ENCODE measurements at places on chromosomes 5 and 9.

GRCh38 chr9:89386797-89387196 lies 68.5 kb downstream of the SECISBP2 start:
- no peak for DNase-seq

DNA sequence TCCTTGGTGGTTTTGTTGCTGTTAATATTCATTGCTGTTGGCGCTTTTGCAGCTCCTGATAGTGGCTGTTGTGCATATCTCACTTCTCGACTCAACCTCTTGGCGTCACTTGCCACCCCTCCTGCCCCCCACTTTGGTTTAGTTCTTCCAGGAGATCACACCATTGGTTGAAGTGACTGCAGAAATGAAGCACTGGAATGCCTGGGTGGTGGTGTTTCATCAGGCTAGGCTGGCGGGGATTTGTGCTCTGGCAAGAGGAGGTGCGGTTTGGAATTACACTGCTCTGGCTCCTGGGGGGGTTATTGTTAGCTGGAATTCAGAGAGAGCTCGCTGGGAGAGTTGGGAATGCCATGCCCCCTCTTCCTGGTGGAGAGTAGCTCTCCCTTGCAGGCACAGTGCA lies 11.5 kb downstream of the PRRC2B start:
- DNase-seq = peak; percentile 80

DNA sequence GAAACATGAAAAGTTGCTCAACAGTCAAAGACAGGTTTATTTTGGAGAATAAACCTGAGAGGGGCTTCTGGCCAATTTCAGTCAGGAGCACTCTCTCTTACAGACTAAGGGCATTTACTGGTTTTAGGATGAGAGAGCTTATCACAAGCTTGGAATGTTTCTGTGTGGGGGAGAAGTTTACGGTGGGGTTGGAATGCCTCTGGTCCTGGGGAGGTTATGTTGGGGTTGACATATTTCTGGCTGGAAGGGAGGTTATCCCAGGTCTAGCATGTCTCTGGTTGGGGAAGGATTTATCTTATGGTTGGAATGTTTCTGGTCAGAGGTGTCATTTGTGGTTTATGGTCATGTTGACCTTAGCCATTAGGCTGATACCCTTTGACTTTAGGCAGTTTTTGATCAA lies 1867.3 kb downstream of the EFNA5 start:
- no peak for DNase-seq

DNA sequence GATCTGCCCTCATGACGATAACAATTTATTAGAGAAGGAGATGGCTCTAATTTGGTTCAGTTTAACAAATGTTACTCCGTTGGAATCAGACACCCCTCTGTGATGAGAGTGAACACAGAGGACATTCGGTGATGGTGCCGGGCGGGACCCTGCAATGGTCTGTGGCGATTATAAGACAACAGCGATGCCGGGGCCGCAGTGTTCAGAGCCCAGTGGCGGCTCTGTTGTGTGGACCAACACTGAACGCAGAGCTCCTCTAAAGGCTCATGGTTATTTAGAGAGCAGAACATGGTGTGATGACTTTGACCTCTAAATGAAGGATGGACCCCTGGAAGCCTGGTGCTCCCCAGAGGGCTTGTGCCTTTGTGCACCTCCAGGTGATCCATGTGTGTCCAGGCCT lies 21.2 kb downstream of the UBE2QL1 start:
- no peak for DNase-seq

DNA sequence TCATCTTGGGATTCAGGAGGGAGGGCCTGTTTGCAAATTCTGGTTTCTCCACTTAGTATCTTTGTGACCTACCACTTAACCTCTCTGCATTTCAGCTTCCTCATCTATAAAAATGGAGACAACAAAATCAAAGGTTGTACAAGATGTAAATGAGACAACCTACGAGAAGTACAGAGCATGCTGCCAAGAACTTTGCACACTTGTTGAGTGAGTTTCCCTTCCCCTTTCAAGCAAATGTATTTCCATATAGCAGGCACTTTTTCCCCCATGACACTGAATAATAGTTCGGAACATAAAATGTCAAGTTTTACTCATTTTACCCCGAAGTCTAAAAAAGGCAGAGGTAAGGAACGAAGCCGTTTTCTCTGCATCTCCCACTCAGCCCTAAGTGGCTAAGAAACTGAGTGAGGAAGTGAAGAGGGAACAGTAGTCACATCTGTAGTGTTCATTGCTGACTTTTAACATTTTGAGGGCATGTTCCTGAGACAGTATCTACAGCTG lies 159.0 kb downstream of the TLE1 start:
- DNase-seq = no peak

DNA sequence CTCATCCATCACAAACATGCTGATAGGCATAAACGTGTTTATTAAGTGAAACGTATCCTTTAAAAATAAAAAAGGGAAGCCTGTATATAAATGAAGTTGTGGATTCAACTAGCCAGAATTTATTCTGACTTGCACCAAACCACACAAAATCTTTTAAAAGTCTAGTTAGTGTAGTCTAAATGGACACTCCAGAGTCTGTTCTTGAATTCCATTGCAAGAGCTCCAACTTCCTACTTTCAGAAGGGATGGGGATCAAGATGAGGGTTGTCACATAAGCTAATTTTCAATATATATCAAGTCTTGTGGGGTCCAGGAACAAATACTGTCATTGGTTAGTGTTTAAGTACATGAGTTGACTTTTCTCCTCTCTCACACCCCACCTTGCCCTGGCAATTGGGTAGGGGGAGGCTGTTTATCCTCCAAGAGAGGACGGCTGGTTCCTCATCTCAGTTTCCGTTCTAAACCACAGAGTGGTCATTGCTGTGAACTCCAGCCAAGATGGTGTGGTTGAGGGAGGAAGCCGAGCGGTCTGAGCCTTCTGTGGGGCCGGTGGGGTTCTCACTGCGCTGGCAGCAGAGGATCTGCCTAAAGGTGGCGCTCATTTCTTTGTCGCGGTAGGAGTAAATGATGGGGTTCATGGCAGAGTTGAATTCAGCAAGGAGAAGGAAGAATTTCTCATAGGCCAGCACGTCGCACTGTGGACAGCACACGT lies 163.2 kb downstream of the LPAR1 start:
- no peak for DNase-seq

GRCh38 chr9:99859243-99859980 lies 37.7 kb downstream of the NR4A3 start:
- DNase-seq = peak; percentile 52

GRCh38 chr5:61228691-61229280 lies 66.5 kb upstream of the SMIM15 start:
- no peak for DNase-seq

DNA sequence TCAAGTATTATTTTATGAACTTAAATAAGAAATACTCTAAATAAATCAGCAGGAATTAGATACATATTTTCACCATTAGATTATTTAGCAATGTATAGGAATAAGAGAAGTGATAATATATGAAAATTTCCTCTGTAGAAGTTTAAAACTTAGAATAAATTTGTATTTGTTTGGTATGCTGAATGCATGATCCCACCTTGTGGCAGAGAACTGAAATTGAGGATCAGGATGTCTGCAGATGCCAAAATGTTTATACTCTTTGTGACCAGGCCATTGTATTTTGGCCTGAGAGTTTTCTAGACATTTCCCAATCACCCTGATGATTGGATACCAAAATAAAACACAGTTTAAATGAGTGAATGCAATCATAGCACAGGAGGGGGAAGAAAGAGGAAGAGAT lies 6.3 kb downstream of the TYRP1 start:
- DNase-seq = peak; percentile 21

GRCh38 chr5:153707626-153708025 lies 217.2 kb downstream of the GRIA1 start:
- DNase-seq = no peak

DNA sequence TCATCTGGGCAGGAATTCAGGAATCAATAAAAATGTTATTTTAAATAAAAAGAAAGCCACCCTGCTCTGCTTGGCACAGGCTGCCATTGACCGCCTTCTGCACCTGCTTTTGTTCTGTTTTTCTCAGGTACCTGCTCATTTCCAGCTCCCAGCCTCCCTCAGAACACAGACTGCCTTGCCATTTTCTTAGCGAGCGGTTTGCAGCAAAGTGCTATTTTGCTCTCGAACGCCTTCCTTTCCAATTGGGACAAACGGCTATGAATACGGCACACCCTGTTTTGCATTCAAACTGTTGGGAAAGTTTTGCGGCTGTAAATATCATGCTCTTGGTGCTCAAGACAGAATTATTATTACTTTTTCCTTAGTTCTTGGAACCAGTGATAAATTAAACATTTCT lies 25.1 kb upstream of the FCN1 start:
- no peak for DNase-seq

GRCh38 chr9:92138157-92138959 lies 23.1 kb upstream of the SPTLC1 start:
- DNase-seq = peak; percentile 33

- DNase-seq = no peak
Measured at GRCh38 chr9:74125941-74126340, 371.2 kb upstream of the RORB start.

DNA sequence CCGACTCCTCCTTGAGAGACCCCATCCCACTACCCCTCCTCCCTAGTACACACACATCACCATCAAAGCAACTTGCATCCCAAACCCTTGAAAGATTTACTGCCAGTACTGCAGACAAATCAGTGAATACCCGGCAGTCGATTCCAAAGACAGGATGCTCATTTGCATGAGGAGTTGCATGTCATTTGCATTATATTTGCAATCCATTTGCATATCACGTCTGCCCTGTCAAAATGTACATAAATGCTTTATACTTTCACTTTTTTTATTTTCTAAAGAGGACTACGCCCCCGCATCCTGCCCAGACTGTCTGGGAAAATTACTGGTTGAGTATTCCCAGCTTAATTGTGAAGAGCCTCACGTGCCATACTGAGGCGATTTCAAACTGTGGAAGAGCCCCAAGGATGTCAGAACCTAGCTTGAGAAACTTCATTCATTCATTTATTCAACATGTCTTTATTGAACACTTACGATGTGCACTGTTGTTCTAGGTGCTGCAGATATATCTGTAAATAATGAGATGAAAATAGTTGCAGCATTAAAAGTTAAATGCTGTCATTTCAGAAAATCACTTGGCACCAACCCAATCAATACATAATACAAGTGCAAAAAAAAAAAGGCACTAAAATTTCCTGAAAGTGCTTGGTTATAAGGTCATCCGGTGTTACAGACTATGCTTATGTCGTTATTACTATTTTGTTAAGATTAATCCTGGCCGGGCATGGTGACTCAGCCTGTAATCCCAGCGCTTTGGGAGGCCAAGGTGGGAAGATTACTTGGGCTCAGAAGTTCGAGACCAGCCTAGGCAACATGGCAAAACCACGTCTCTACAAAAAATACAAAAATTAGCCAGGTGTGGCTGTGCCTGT lies 17.2 kb upstream of the SIL1 start:
- DNase-seq = no peak

DNA sequence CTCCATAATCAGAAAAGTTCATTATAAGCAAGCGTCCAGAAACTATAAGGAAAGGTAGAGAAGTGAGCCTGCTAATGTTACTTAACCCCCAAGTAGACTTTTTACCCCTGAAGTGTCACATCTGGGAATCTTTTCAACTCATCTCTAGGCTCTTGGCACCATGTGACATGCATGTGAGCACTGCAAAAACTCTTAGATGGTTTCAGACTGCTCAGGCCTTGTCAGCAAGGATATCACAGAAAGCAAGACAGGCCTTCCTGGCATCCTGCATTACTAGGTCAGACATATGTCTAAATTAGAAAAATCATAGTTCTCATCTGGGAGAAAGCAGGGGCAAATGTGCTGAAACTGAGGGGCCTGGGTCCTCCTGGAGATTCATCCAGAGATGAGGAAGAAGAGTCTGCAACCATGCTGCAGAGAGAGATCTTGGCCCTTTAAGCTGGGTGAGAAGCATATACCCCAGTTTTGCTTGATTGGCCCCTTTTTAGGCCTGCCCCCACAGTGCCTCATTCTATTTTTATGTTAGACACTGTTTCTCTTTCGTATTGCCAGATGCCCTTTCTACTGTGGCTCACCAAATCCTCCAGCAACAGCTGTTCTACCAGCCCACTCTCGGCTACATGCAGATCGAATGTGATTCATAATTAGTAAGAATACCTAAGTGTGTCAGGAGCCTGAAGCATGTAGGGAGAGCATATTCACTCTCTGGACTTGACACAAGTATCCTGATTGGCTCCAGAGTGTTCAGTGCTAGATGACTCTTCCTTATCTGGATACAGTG lies 19.0 kb downstream of the TMEM8B start:
- DNase-seq = peak; percentile 89

- DNase-seq = peak; percentile 80
Measured at GRCh38 chr9:116646661-116647514, 40.2 kb upstream of the TRIM32 start.

DNA sequence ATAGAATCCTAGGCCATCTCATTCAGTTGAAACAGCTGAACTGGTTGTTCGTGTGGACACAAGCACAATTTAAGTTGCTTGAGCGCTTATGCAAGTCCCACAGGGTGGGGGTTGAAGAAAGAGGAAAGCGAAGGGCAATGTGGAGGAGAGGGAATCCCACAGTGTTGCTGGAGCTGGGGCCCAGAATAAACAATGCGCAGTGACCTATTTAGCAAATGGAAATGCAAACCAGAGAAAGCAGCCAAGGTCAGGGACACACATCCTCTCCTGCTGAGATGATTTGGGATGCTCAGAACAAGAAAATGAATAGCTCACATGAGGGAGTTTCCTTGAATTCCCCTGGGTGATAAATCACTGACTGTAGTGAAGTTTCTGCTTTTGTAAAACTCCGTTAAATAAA lies 838.3 kb downstream of the TLE4 start:
- DNase-seq = no peak

GRCh38 chr5:22764736-22765135 lies 88.4 kb downstream of the CDH12 start:
- no peak for DNase-seq

- DNase-seq = peak; percentile 53
Measured at GRCh38 chr5:91211997-91212713, 171.0 kb downstream of the ARRDC3 start.

GRCh38 chr5:146762830-146763229 lies 115.7 kb downstream of the PPP2R2B start:
- DNase-seq = no peak

- DNase-seq = peak; percentile 71
Measured at GRCh38 chr9:129166623-129167557, 11.2 kb downstream of the IER5L start.

- no peak for DNase-seq
Measured at GRCh38 chr5:39302472-39302871, 61.8 kb downstream of the C9 start.

DNA sequence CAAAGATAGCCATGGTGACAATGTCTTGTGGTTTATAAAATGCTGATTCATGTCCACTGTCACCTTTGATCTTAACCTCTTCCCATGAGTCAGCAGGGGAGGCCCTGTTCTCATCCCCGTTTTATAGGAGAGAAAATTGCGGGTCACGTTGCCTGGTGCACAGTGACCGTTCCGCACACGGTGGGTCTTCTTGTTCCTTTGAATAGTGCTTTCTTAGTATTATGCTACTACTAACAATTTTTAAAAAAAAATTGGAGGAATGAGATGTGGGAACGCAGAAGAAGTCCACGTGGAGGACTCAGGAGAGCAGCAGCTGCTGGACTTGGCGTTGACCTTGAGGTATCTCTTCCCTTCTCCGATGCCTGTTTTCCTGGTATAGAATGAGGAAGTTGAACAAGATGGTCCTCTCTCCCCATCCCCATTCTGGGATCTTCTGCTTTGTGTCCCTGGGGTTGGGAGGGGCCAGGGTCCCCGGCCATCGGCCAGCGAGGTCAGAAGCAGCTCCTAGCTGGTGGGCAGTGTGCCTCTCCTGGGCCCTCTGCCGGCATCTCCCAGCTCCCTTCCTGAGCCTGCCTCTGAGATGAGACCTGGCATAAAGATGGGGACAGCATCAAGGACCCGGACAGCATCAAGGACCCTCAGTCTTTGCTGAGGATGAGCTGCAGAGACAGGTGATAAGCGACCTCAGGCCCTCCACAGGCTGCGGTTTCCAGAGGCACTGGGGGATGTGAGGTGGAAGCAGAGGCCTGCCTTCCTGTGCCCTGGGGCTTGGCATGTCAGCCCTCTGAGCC lies 143.9 kb downstream of the C9orf50 start:
- no peak for DNase-seq
